ENCODE measurements at places on chromosomes 12 and 14.

DNA sequence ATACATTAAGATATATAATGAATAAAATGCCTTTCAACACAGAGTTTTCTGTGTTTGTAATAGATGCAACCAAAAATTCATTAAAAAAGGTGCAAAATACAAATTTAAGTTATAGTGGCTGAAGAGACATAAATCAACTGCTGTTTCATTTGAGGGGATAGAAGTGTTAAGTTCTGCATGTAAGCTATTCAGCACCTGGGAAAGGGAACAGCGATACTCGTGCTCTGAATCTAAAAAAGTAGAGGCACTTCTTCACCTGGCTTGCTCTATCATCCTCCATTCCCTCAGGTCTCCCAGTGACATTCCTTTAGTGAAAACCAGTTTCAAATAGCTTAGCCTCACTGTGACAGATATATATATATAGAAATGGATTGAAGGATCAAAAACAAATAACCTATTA lies 222.6 kb downstream of the ACSS3 start:
- no peak for DNase-seq

- DNase-seq: no peak
Measured at GRCh38 chr12:110906083-110906482, 14.3 kb downstream of the MYL2 start.

DNA sequence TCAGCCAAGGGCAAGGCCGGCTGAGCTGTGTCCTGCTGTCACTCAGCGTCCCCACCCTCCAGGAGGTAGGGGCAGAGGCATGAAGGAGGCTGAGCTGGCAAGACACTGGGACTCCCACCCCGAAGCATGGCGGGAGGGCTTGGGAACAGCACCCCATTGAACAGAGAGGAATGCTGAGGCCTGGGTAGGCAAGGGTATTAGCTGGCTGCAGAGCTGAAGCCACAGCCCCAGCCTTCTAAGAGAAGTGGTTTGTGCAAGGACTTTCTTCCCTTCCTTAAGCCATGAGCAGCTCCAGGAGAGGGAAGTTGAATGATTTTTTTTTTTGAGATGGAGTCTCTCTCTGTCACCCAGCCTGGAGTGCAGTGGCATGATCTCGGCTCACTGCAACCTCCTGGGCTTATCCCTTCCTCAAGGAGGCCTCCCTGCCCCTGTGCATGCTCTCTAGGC lies 6.6 kb upstream of the CFAP73 start:
- no peak for DNase-seq

DNA sequence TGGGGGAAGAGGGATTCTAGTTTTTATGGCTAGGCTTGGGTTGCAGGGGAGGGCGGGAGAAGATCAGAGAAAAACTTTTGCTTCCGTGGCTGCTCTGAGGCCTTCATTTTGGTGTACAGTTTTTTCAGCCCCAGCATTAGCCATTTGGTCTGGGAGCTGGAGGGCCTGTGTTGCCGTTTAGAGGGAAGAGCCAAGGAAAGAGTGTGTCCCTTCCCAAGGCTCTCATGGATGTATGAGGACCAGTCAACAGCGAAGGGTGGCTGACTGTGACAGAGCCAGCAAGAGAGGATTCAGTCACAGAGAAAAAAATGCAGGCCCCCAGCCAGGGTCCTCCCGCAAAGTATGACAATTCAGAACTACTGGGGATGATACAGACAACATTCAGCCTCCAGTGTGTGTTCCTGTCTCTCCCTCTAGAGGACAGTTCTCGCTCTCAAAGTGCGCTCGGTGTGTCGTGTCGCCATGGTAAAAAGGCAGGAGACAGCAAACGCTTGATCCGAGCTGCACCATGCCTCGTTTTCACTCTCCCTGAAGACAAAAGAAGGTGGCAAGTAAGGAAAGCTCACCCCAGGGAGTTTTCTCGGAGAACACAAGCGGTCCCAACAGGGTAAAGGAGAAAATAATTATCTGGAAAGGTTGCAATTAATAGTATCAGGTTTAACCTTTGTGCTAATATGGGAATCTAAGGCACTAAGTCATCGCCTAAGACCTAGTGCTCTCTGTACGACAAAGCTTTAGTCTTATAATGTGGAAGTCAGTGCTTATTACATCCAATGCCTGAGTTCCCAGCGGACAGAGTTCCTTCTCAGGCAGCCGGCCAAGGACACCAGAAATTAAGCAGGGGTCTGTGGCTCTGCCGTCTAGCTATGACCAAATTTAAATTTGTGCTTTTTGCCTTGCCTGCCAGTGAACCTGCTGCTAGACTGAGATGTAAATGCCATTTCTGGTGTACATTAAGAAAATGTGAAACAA lies 157.3 kb upstream of the PLXNC1 start:
- peak; percentile 51 for DNase-seq

DNA sequence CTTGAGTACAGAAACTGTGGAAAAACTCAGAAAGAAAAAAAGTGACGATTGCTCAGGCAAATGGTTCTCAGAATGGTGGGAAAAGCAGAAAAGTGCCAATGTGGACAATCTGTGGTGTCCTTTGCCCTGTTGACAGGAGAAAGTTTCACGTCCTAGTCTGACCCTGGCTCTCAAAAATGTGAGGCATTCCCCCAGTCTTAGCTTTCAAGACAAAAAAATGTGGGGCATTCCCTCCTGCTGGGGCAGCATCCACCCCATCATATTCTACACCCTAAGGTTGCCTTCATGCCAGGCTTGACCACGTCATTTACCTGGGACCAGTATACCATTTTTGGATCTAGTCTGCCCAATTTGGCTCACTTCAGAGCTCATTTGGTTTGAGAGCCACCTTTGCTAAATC lies 20.7 kb upstream of the ANAPC7 start:
- DNase-seq: no peak
